ENCODE measurements at places on chromosomes 4 and X.
A peak's percentile ranks its signal among the peaks of the same experiment; 100 is the strongest.

DNA sequence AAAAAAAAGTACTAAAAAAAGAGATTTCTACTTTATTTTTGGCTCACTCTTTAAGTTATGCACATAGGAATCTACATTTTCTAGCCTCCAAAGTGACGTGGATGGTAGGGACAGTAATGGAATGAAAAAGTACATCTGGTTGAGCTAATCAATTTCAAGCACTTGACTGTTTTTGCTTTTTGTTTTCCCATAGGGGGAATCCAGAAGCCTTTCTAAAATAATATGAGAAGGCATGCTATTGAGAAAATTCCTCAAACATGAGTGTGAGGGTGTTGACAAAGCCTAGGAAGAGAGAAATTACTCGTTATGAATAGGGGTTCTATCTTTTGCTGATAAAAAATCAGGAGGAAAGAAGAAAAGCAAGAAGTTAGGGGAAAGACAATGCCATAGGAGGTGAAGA lies 242.5 kb upstream of the PUDP start:
- no peak for DNase-seq

- DNase-seq = no peak
Measured at GRCh38 chr4:86974551-86974994, 39.8 kb downstream of the AFF1 start.

- DNase-seq = no peak
Measured at GRCh38 chr4:140893939-140894338, 137.8 kb upstream of the TBC1D9 start.

DNA sequence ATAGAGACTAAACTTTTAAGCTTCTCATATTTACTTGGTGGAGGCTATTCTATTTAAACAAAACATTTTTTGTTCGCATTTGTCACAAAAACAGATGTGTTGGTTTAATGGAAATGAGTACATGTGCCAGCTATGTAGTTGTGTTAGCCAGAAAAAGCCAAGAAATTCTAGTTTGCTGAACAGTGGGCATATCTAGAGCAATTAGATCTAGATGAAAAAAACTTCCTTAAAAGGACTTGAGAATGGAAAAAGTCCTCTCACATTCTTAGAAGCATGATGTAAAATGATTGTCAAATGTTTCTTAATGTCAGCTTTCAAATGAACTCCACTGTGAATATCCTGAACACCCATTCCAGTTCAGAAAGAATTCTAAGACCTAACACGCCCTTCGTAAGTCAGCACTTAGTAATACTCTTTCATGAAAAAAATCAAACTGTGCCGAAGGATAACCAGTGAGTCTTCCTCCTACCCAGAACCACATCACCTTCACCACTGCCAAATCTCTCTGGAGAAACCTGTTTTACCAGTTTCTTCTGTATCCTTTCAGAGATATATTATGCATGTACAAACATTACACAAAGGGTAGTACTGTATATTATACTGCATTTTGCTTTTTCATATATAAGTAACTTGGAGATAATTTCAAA lies 28.2 kb downstream of the PHKA1 start:
- DNase-seq = peak; percentile 25

GRCh38 chr4:71635139-71635748 lies 148.6 kb downstream of the GC start:
- DNase-seq = no peak

DNA sequence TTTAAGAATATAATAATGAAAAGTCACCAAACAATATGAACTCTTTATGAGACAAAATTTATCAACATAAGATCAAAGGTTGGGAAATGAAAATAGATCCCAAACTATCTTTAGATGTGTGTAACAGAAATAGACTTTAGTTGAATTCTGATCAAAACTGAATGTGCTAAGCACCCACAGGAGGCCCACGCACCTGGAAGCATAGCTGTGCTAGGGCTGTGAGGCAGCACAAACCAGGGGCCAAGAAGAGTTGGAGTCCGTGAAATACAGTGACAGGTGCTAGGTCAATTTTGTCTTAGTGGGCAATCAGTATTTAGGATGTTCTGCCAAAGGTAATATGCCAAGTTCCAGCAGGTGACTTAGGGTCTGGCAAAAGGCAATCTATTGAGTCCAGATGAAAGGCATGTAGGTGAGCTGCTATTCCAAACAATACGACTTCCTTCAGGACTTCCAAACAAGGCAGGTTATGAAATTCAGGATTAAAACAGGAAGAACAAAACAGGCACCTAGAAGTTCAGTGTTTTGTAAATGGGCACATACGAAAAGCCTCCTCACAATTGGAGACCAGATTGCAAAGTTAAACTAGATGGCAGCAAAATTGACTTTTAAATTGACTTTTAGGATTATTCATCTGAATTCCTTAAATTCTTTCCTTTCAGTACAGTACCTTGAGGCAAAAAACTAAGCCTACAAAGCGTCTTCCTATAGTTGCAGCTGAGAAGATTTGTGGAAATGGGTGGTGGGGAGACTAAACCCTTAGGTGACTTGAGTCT lies 4.7 kb upstream of the PCDH18 start:
- no peak for DNase-seq

DNA sequence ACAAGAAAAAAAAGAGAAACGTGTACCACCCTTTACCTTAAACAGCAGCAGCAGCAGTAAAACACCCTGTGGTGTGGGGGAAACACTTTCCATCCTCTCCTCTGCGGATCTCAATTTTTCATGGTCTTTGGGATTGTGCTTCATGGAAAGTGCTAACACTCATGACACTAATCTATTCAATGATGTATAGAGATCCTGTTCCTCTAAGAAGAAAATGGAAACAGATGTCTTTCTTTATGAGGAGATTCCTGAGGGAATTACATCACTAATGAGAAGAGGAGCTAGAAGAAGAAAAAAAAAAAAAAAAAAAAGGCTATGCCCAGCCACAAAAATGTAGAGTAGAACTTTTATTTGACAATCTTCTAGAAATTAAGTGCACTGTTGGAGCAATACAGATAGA lies 62.9 kb upstream of the NDST3 start:
- no peak for DNase-seq

DNA sequence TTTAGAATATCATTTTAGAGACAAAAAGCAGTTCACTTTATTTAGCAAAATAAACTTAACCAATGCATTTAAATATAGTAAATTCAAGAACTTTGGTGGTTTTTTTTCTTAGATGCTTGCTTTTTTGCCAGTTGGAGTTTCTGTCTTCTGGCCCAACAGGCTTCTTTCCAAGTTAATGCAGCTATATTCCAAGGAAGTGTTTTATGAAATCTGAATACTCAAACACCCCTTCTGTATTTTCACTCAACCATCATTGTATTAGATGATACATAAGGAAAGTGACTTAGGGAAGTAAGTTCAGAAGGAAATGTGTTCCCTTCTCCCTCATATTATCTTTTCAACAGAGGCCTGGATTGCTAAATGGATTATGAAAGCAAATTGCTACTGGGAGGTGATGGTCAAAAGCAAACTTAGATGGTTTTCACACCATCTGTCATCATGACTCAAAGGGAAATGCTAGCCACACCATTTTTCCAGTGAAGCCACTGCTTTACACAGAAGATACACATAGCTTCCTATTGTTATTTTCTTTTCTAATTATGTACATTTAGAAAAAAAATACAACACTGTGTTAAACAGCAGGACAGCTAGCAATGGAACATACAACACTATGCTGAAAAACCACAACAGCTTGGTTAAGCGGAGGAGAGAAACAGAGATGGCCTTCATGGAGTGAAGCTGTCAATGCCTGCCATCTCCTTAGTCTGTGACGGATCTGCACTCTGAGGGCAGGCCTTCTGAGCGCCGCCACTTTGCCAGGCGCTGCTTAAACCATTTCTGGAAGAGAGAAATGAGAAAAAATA lies 32.9 kb downstream of the HOPX start:
- DNase-seq = no peak

- peak; percentile 8 for DNase-seq
Measured at GRCh38 chrX:132676561-132677186, 187.8 kb upstream of the MBNL3 start.

- no peak for DNase-seq
Measured at GRCh38 chr4:25088093-25088952, 57.6 kb upstream of the LGI2 start.

GRCh38 chr4:88975958-88976774 lies 80.8 kb downstream of the FAM13A start:
- no peak for DNase-seq

DNA sequence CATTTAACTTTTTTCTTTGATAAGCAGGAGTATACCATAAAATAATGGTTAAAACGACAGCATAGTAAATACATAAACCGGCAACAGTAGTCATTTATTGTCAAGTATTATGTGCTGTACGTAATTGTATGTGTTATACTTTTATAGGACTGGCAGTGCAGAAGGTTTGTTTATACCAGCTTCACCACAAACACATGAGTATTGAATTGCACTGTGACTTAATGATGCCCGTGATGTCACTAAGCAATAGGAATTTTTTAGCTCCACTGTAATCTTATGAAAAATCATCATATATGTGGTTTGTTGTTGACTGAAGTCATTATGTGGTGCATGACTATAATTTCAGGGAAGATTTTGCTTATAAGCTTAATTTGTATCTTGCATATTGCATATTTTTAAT lies 424.6 kb downstream of the PABPC4L start:
- DNase-seq = no peak

DNA sequence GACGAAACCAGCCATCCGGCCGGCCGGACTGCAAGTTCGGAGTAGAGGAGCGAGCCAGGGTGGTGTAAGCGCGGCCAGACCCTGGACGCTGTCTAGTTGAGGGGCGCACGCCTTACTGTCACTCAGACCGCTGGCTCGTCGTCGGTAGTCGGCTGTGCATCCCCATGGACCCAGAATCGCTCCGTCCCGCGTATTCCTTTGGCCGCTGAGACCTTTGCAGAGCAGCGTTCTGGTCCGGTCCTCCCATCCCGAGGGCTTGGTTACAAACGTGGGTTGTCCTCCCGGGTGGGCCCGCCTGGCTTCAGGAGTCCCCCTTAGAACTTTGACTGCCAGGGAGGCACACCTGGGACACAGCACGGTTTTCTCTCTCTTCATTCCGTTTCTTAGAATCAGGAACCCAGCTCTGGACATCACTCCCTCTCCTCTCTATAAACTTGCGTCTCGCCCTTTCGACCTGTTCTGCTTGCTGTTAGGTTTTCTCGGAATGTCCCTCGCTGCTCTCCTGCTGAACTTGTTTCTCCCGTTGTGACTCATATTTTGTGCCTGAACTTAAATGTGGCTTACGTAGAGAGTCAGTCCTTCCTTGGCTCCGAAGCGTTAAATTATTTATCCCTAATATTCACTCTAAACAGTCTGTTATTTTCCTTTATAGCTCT lies 672 bp downstream of the PGM2 start:
- DNase-seq = no peak

DNA sequence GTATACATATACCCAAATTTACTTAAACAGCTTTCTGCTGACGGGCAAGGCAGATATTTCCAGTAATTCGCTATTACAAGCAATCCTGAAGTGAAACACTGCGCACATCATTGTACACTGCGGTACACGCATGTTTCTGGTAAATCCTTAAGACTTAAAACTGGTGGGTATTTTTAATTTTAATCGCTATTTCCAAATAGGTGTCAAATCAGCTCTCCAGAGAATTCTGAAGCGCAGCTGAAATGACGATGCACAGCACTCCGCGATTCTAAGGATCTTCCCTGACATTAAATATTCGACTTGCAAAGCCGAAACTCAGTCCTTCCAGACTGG lies 361 bp downstream of the TMEM128 start:
- no peak for DNase-seq
